CD4-positive, alpha-beta T cell (primary cell): ENCODE measurements at places on chromosomes 6 and 20. TPM values are rescaled to one million over a fixed set of nuclear protein-coding genes. Genes with fewer than 3 reads are reported as not detected.
A peak's percentile ranks its signal among the peaks of the same experiment; 100 is the strongest.

GRCh38 chr6:132830334-132830751, 16.0 kb downstream of the RPS12 start:
- no peaks in the 10 kb centered on the region for H3K36me3 ChIP-seq
- H3K27ac ChIP-seq, result no peak overlapping the region
- no peaks in the 10 kb centered on the region for H3K4me1 ChIP-seq
- no peak for DNase-seq
- H3K27me3 ChIP-seq, result no peaks in the 10 kb centered on the region

GRCh38 chr6:153145591-153145990, 14.5 kb upstream of the RGS17 start:
- no peaks in the 10 kb centered on the region for H3K27me3 ChIP-seq
- H3K4me3 ChIP-seq, result no peak overlapping the region
- no peaks in the 10 kb centered on the region for H3K36me3 ChIP-seq

DNA sequence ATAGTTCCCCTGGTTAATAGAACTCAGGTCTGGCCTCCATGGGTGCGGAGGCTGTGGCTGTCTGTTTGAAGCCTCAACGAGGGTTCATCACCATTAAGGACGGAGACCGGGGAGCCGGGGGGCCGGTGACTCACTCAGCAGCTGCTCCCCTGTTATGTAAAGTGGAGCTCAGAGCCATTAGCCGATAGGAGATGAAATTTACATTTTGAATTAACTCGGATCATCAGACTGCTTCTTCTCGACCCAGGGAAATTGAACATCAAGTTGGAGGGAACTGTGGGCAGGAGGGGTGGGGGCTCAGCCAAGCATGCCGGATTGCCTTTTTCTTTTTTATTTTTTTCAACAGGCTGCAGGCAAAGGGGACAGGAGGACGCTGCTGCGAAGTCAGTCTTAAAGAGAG, 12.3 kb downstream of the PCK1 start:
- no peak overlapping the region for H3K4me3 ChIP-seq
- H3K36me3 ChIP-seq, result no peaks in the 10 kb centered on the region
- H3K27ac ChIP-seq, result no peak overlapping the region
- no peaks in the 10 kb centered on the region for H3K4me1 ChIP-seq

The WASF1 gene
- 0.19 TPM for total RNA-seq

- H3K4me1 ChIP-seq, result no peaks in the 10 kb centered on the region
- no peak overlapping the region for H3K4me3 ChIP-seq
- H3K27ac ChIP-seq, result no peak overlapping the region
- peak; percentile 31 for DNase-seq
These were observed 312.5 kb downstream of the EYA4 start for GRCh38 chr6:133553652-133554051.

The KIF25 gene
- total RNA-seq, result not detected

GRCh38 chr6:134816780-134817179, 133.1 kb downstream of the ALDH8A1 start:
- H3K27me3 ChIP-seq, result no peaks in the 10 kb centered on the region
- no peak overlapping the region for H3K4me3 ChIP-seq
- DNase-seq, result no peak
- H3K36me3 ChIP-seq, result no peaks in the 10 kb centered on the region
